ENCODE measurements at places on chromosomes 7 and 10.

GRCh38 chr7:35648367-35648766, 46.6 kb downstream of the HERPUD2 start:
- no peak for DNase-seq

DNA sequence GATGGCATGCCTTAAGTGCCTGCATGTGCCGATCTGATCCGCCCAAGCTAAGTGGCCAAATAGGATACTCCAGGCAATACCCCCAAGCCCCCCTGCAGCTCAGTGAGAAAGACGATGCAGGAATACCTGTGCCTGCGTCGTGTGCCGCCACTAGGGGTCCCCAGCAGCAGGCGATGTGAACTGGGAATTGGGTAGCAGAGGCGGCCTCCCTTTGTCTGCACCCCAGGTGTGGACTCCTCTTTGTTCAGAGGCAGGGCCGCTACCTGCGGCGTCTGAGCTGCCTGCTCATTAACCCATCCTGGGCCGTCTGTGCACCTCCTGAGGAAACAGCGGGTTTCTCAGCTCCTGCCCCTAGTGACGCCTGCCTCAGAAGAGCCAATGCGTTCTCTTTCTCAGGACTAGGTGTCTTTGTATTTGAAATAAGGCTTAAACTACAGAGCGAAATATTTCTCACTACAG, 4.8 kb upstream of the CHN2 start:
- peak; percentile 17 for DNase-seq

- DNase-seq, result no peak
Measured at GRCh38 chr7:22845221-22845834, 22.7 kb upstream of the TOMM7 start.

- DNase-seq, result no peak
Measured at GRCh38 chr10:94088926-94089381, 95.2 kb downstream of the PLCE1 start.

DNA sequence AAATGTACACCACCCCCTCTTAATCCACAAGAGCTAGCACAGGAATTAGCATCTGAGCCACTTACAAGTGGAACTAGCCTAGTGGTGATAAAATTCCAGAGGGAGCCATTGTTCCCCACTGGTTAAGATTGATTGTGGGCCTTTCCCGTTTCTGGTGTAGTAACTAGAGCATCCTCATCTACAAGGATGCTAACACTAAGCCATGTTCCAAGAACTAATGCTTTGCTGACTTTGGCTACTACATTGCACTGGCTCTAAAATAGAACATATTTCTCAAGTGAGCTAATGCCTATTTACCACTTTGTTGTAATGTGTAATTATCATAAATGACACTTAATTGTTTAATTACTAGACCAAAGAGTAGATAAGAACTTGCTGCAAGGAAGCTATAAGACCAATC, 143.7 kb downstream of the FZD1 start:
- no peak for DNase-seq

GRCh38 chr7:47827351-47827756, 120.9 kb downstream of the PKD1L1 start:
- no peak for DNase-seq

GRCh38 chr10:11345224-11346054, 266.0 kb downstream of the USP6NL start:
- DNase-seq, result no peak

DNA sequence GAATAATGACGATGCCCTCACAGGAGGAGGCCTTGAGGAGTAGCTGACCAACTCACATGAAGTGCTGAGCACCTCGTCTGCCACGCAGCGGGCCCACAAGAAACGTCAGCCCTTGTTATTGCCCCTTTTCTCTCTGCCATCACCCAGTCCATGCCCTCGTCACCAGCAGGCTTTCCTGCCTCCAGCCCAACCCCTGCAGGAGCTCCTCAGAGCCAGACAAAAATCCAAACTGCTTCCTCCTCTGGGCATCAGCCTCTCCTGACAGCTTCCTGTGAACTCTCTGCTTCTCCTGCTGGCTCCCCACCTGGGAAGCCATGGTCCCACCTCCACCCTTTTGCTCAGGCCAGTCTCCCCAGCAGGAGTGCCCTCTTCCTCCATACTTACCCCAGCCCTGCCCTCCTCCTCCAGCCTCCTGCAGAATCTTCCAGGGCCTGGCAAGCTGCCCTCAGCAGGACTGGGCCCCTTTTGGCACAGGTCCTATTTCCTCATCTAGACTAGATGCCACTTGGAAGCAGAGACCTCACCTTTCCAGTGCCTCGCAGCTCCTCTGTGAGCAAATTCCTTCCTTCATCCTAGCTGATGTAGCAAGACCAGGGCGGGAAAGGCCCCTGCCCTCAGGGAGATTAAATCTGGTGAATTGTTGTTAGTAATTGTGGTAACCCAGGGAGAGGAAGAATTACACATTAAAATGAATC, 115.1 kb downstream of the C10orf105 start:
- no peak for DNase-seq

DNA sequence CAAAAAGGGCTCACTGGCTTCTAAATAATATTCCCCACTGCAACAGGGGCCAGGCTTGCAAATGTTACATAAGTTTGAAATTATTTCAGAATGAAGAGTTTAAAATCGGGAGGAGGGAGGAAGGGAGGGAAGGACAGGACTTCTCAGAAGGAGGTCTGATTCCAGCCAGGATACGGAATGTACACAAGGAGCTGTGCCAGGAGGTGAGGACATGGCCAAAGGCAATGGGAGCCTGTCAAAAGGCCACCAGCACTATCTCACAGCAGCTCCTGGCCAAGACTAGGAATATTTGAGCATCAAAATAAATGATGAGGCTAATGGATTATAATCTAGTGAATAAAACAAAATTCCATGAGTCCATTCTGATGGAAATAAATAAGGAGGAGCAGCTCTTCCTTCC, 18.6 kb upstream of the DRGX start:
- DNase-seq, result no peak

GRCh38 chr10:48926255-48926654, 13.4 kb downstream of the LRRC18 start:
- no peak for DNase-seq

GRCh38 chr10:29869593-29869992, 189.8 kb downstream of the JCAD start:
- DNase-seq, result no peak

GRCh38 chr7:158396982-158397862, 190.4 kb downstream of the PTPRN2 start:
- DNase-seq, result no peak

DNA sequence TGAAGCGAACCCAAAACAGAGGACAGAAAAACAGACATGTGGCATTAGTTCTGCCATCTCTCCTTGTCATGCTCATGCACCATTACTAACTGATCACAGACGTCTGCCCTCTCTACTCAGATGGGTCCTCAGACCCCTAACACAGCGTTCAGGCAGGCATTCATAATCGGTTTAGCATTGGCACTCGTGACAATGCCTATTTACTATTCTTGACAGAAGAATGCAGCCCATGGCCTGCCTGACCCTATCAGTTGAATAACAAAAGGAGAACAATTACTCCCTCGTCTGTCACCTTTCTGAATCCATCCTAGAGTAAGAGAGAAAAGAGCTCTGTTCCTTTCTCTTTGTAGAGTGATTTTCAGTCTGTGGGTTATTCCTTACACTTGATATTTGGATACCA, 194.6 kb upstream of the PHYHIPL start:
- DNase-seq, result no peak

- no peak for DNase-seq
Measured at GRCh38 chr7:81924494-81924893, 154.6 kb upstream of the HGF start.

DNA sequence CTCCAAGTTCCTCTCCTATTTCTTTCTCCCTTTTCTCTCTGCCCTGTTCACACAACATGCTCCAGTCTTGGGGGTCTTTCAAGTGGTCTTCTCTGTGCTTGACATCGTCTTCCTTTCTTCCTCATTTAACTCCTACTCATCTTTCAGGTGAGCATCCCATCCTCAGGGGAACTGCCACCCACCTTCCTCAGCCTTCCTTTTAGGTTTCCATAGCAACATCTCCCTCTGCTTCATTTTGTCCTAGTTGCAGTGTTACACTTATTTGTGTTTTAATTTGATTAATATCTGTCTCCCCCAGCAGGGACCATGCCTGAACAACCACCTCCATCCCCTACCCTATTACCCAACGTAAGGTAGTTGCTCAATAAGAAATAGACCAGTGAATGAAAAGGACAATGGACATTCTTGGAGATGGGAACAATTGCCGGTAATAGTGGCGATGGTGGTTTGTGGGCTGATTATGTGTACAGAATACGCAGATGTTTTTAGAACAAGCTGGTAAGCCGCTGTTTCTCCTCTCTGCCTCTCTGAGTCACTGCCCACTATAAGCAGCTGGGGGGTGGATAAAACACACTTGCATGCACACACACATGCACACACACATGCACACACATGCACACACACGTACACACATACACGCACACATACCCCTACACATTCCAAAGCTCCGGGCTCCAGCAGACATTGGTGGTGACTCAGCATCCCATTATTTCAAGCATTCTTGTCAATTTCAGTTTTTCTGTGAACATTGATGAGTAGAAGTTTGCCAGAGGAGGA, 251.6 kb downstream of the GATA3 start:
- DNase-seq, result no peak

- DNase-seq, result no peak
Measured at GRCh38 chr7:2950578-2950977, 93.1 kb downstream of the CARD11 start.

DNA sequence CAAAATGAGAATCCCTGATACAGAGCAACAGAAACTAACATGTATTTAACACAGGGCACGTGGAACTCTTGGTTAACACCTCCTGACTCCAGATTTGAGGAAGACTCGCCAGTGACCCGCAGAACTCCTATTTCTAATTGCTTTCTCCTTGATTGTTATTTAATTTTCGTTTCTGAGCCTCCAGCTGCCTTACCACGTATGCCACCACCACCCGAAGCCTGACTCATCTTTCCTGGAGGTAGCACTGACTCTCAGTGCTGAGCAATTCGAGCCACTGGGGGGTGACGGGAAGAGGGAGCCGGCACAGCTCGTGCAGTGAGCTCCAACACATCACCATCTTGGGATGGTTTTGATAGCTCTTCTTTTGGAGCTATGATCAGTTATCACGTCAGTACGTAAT, 273.9 kb upstream of the MGMT start:
- DNase-seq, result no peak

DNA sequence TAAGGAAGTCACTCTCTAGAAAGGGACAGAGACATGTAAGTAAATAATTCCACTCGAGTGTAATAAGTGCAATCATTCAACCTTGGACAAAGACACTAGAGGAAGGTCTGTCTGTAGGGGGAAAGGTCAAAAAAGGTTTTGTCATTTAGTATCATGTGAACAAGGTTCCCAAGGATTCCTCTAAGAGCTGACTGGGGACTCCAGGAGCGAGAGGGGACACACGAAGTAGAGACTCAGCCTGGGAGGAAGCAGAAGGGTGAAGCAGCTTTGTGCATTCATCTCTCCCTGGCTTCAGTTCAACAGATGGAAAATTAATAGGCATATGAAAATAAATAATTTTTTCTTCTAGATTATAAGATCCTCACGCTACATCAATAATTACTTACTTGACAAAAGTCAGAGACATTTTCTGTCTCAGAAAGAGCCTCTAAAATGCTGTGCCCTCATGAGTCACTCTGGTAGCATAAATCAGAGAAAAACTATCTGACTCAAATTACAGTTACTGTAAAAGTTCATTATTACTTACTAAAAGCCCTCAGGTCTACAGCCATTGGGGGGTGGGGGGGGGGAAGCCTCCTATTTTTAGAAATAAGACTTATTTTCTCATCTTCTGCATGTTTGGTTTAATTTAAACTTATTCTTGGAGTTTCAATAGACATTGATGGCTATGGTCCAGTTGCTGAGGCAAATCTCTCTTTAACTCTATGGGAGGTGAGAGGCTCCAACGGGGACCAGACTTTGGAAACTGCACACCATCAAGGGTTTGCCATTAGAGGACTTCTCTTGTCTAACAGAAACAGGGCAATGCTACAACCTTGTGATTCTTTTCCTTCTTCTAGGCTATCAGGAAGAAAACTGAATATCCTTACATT, 275.1 kb upstream of the KLF14 start:
- no peak for DNase-seq

- no peak for DNase-seq
Measured at GRCh38 chr7:94908323-94909178, 1.2 kb downstream of the PPP1R9A start.

GRCh38 chr7:1809601-1810258, 139.7 kb downstream of the ELFN1 start:
- DNase-seq, result no peak

- DNase-seq, result no peak
Measured at GRCh38 chr10:126597211-126597610, 73.3 kb downstream of the C10orf90 start.

- no peak for DNase-seq
Measured at GRCh38 chr10:75034131-75034512, 77.3 kb upstream of the SAMD8 start.

DNA sequence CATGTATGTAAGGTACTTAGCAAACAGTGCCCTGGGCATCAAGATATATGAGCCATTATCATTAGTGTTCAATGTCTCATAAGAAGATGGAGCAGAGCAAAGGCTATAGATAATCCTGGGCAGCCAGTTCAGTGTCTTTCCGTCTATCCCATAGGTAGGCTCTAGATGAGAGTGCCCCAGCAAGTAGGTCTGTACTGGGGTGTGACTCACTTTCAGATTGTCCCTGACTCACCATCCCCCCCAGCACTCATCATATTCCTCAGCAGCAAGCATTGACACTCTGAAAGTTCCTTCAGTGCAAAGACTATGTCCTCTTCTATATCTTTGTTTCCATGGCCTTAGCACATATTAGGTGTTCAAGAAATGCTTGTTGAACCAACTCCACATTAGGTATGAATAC, 20.0 kb upstream of the FAM204A start:
- DNase-seq, result no peak

- no peak for DNase-seq
Measured at GRCh38 chr7:41047789-41048191, 655.1 kb downstream of the INHBA start.
